ENCODE measurements at places on chromosomes 7 and 10. TPM values are rescaled to one million over a fixed set of nuclear protein-coding genes. Genes with fewer than 3 reads are reported as not detected.
A peak's percentile ranks its signal among the peaks of the same experiment; 100 is the strongest.

PLXNA4 gene
- 33.3 TPM for total RNA-seq

GRCh38 chr7:70619130-70619529, 512.8 kb upstream of the GALNT17 start:
- DNase-seq = peak; percentile 33

DNA sequence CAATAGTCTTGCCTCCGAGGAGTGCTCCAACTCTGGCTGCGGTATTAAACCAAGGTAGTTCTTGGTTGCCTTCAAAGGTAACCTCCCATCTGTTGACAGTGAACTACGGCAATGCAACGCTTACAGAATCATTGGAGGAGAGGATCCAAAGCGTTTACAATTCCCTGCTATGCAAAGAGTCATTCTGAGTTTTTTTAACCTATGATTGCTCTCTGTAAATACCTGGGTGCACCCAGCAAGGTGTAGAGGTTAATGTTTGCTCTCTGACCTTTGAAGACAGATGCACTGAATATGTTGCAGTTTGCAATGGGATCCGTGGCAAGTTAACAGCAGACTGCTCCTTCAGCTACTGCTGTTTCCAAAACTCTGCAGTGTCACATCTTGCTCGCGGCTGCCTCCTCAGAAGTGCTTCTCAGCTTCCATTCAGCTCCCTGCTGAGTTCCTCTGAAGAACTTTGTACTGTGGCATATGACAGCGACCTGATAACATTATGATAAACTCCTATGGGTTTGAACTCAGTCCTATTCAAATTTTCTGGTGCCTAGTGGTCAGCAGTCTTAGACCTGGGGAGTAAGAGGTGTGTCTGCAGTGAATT, 29.0 kb downstream of the KIAA1217 start:
- no peak for DNase-seq

DNA sequence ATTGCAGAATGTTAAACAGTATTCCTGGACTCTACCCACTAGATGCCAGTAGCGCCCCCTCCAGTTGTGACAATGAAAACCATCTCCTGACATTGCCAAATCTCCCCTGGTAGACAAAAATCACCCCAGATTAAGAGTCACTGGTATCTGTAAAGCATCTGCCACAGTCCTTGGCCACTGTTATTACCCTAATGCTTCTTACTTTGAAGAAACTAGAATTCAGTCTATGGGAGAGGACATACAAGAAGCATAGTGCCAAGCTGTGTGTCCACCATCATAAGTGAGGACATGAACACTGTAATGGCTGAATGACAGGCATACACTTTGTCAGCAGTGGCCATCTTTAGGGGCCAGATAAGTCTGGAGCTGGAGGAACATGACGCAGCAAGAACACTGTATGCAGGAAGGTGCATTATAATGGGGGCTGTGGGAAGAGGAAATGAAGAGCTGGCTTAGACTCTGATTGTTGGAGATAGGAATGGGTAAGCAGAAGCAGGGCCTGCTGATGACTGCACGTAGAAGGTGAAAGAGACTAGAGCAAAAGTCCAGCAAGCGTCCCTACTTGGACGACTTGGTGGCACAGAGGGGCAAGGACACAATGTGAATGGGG, 32.5 kb downstream of the CBX3 start:
- DNase-seq = no peak

DNA sequence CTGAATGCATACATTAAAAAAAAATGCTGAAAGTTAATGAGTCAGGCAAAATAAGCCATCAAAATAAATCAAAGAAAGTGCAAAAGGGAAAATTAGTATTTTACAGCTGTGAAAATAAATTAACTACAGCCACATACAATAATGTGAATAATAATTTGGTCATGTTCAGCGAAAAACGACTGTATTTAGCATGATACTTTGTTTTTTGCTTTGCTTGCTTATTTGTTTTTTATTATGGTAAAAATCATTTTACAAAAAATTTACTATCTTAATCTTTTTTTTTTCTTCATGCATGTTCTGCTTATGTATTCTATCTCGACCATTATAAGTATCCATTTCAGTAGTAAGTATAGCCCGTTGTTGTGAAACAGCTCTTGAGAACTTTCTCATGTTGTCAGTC, 77.1 kb downstream of the RAB18 start:
- no peak for DNase-seq
